K562 (cell line): ENCODE measurements at places on chromosomes 5 and 9. TPM values are rescaled to one million over a fixed set of nuclear protein-coding genes. Genes with fewer than 3 reads are reported as not detected.

UGT3A1 gene
- not detected in 2 replicates for total RNA-seq

ANKDD1B gene
- 0.18 and 0.25 TPM in 2 replicates for total RNA-seq

DNA sequence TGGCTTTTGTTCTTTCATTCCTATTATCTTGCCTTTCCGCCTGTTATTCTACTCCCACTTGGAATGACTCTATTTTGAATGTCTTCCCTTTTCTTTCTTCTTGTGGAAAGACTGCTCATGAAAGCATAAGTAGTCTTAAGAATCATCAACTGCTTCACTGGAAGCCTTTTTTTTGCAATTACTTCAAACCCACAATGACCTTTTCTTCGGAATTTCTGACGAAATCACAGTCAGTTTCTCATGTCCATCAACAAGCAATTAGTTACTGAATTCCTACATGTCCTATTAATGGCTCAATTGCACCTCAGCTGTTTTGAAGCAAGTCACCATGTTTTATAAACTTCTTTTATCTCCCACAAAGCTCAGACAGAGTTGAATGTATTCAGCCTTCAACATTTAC lies 196.2 kb downstream of the TARS1 start:
- DNase-seq, result no peak
- H3K27ac ChIP-seq, result no peak overlapping the region
- H3K27me3 ChIP-seq, result no peaks in the 10 kb centered on the region
- no peaks in the 10 kb centered on the region for H3K4me1 ChIP-seq
- no peaks in the 10 kb centered on the region for H3K36me3 ChIP-seq

DNA sequence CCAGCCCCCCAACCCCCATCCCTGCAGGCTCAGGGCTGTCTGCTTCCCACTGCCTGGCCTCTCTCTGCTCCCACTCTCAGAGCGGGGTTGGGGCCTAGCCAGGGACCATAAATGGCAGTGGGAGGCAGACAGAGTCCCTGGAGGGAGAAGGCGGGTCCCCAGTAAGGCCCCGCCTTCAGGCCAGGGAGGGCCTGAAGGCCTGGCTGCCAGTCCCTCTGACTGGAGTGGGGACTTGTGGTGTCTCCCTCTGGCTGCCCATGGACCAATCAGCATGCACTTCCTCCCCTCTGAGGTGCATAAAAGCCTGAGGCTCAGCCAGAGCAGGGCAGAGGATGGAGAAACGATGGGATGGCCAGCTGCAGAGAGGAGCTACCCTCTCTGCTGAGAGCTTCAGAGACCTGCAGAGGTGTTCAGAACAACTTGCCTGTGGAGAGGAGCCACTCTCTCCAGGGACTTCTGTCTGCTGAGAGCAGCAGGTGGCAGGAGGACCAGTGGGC lies 2.7 kb upstream of the BTNL9 start:
- DNase-seq, result peak; percentile 76
- no peaks in the 10 kb centered on the region for H3K4me1 ChIP-seq
- H3K27me3 ChIP-seq, result peaks cover 4% of the 10 kb centered on the region; the same call in 1 of the 2 replicates

BSPRY gene
- 0.16 and 0.45 TPM in 2 replicates for total RNA-seq

DNA sequence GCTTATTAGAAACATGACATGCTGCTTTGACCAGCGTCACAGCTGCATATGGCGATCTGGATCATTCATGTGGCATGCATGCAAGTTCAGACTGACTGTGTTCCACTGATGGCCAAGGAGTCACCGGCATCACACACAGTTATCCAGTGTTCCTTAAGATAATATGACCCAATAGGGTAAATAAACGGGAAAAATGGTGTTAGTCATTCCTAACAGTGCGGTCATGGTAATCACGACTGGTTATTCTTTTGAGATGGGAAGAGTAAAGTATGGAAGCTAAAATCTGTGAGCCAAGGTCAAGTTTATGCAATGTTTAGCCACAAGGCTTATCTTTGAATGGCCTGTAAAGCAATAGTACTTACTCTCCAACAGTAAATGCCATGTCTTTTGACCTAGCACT lies 29.3 kb upstream of the LVRN start:
- peaks cover 27% of the 10 kb centered on the region for H3K27me3 ChIP-seq
- H3K4me3 ChIP-seq, result no peak overlapping the region
- DNase-seq, result no peak
- no peaks in the 10 kb centered on the region for H3K36me3 ChIP-seq
- no peak overlapping the region for H3K27ac ChIP-seq

DNA sequence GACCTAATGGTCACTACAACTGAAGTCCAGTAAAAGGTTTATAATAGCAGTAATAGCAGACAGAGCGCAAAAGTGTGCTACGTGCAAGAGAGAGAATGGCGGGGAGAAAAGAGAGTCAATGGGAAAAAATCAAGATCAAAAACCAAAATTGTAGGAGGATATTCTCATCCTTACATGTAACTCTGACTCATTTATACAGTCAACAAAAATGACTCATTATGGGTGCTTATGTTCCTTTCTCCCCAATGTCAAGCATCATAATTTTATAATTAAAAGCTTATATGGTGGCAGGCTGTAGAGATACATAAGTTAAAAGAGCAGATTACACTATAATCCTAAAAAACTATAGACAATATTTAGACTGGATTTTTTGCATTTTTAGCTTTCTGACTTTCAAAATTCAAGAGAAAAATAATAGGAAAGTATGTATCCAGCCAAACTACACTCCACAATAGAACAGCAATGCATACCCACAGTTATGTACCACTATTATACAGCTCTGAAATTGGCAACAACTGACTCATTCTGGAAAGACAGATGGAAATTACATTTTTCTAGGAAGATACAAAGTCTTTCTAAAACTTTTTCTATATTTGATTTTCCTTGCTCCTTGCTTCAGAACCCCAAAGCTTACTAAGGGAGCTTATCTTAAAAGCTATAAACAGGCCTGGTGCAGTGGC lies 78.4 kb downstream of the PLPP1 start:
- H3K4me1 ChIP-seq, result no peaks in the 10 kb centered on the region
- H3K36me3 ChIP-seq, result no peaks in the 10 kb centered on the region
- H3K4me3 ChIP-seq, result no peak overlapping the region
- H3K27me3 ChIP-seq, result peaks cover 2% of the 10 kb centered on the region; the same call in 1 of the 3 replicates
- no peak overlapping the region for H3K27ac ChIP-seq

SPAG8 gene
- total RNA-seq, result 0.36 and 0.40 TPM in 2 replicates

DNA sequence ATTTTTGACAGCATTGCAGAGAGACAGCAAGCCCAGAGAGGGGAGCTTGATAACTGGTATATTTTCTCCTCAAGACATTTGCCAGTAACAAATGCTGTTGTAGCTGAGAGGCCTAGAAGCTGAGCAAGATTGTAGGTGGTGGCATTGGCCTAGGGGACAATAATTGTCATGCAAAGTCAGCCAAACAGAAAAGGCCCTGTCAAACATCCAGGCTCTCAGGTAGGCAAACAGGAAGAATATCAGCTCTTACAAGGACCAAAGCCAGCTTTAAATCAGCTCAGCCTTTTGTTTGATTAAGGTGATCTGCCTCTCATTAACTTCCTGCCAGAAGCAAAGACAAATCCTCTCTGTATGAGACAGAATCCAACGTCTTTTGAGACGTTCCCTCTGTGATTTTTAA lies 29.7 kb upstream of the BARX1 start:
- H3K36me3 ChIP-seq, result no peaks in the 10 kb centered on the region
- DNase-seq, result no peak
- H3K4me3 ChIP-seq, result no peak overlapping the region
- no peak overlapping the region for H3K27ac ChIP-seq
- H3K4me1 ChIP-seq, result no peaks in the 10 kb centered on the region

DNA sequence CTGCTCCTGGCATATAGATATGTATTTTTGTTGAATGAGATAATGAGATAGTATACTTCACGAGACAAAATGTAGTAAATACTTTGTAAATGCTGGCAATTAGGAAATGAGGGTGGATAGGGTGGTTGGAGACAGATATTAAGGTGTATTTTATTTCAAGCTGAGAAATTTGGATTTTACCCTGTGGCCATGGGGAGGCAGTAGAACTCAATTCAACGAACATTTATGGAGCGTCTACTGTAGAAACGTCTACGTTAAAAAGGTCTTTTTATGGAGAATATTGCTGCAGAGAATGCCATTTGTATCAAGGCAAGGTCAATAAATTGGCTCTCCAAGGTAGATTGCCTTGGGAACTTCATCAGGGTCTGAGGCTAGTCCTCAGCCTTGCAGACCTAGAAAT lies 21.5 kb upstream of the RALGPS1 start:
- no peak overlapping the region for H3K27ac ChIP-seq
- no peak overlapping the region for H3K4me3 ChIP-seq
- DNase-seq, result peak; percentile 24
- H3K36me3 ChIP-seq, result no peaks in the 10 kb centered on the region
- H3K4me1 ChIP-seq, result no peaks in the 10 kb centered on the region
- peaks cover 13% of the 10 kb centered on the region; the same call in 1 of the 2 replicates for H3K27me3 ChIP-seq

DNA sequence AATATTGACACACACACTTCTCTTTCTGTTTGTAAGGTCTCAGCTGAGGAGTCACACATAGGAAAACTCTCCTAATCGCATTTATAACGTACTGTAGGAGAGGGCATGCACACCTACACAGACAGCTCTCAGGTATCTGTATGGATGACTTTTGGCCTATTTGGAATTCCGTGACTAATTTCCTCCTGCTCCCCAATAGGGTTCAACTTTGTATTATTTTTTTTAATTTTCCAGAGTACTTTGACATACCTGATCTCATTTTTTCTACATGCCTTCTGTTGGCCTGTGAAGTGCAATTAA lies 195.9 kb downstream of the ARHGAP26 start:
- H3K4me3 ChIP-seq, result no peak overlapping the region
- H3K27me3 ChIP-seq, result no peaks in the 10 kb centered on the region
- H3K4me1 ChIP-seq, result no peaks in the 10 kb centered on the region
- H3K27ac ChIP-seq, result no peak overlapping the region
- no peak for DNase-seq
- no peaks in the 10 kb centered on the region for H3K36me3 ChIP-seq

- no peaks in the 10 kb centered on the region for H3K27me3 ChIP-seq
- no peak overlapping the region for H3K27ac ChIP-seq
- H3K4me3 ChIP-seq, result no peak overlapping the region
- no peak for DNase-seq
- peaks cover 33% of the 10 kb centered on the region for H3K4me1 ChIP-seq
- peaks cover 14% of the 10 kb centered on the region; the same call in 1 of the 3 replicates for H3K36me3 ChIP-seq
Measured at GRCh38 chr9:124342402-124342775, 72.9 kb downstream of the PSMB7 start.

DNA sequence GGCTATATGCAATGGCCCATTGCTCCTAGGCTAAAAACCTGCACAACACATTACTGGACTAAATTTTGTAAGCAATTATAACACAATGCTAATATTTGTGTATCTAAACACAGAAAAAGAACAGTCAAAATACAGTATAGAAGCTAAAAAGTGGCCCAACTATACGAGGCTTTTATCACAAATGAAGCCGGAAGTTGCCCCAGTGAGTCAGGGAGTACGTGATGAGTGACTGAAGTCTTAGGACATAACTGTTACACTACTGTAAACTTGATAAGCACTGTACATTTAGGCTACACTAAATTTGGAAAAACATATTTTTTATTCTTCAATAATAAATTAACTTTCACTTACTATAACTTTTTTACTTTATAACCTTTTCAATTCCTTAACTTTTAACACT lies 105.2 kb upstream of the PRR16 start:
- no peak overlapping the region for H3K4me3 ChIP-seq
- H3K4me1 ChIP-seq, result no peaks in the 10 kb centered on the region
- no peaks in the 10 kb centered on the region for H3K27me3 ChIP-seq
- no peaks in the 10 kb centered on the region for H3K36me3 ChIP-seq
- no peak for DNase-seq
- H3K27ac ChIP-seq, result peak overlapping the region; percentile 70; the same call in 2 of the 3 replicates

BICD2 gene
- total RNA-seq, result 22.4 and 23.4 TPM in 2 replicates

GRCh38 chr5:150352244-150353031 lies 5.1 kb upstream of the TCOF1 start:
- H3K4me1 ChIP-seq, result peaks cover 6% of the 10 kb centered on the region; the same call in 2 of the 3 replicates
- no peak overlapping the region for H3K27ac ChIP-seq
- H3K4me3 ChIP-seq, result no peak overlapping the region
- peaks cover 6% of the 10 kb centered on the region; the same call in 1 of the 3 replicates for H3K27me3 ChIP-seq
- no peaks in the 10 kb centered on the region for H3K36me3 ChIP-seq
- DNase-seq, result no peak

ZNF883 gene
- total RNA-seq, result 2.3 and 2.6 TPM in 2 replicates

BTNL8 gene
- 0.13 TPM in 1 of 2 replicates, not detected in the other for total RNA-seq

DNA sequence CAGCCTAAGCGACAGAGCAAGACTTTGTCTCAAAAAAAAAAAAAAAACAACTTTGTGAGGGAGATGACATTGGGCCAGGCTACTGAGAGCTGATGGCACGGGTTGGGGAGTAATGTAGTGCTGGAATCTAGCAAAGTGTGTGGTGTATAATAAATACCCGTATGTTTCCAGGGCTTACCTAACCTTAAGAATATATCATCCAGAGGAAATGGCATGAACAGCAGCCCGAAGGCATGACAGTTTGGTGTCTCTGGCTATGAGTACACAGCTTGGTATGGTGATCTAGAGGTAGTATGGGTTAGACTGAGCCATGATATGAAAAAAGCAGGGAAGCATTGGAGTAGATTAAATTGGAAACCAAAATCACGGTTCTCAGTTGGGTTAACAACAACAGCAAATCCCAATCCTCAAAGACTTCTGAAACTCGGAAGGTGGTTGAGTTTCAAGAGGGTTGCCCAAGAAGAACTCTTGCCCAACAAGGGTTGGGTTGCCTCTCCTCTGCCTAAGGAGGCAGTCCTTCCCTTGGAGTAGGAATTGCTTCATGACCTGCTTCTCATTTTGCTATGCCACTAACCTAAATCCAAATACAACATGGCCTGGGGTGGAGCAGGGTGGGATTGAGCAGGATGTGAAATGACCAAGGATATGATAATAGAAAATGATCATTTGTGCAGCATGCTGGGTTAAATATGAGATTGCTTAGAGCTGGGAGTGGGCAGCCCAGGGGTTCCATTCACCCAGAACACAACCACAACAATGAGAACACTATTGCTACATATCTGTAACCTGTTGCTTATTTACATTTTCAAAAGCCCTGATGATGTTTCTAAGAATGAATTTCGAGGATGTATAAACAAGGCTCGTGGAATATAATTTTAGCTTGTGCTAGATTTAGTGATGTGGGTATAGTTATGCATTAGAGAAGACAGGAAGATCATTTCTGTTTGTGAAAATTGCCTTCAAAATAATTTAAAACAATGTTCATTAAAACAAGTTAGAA lies 64.6 kb upstream of the ZFR start:
- no peak for DNase-seq
- no peak overlapping the region for H3K4me3 ChIP-seq
- H3K36me3 ChIP-seq, result no peaks in the 10 kb centered on the region
- H3K27ac ChIP-seq, result no peak overlapping the region
- no peaks in the 10 kb centered on the region; the same call in 2 of the 3 replicates for H3K4me1 ChIP-seq

- H3K27me3 ChIP-seq, result no peaks in the 10 kb centered on the region
- H3K4me3 ChIP-seq, result no peak overlapping the region
- H3K36me3 ChIP-seq, result no peaks in the 10 kb centered on the region
Measured at GRCh38 chr5:83148370-83148769, 71.0 kb downstream of the XRCC4 start.
